Pulmonary artery endothelial cell (primary cell): ENCODE measurements at places on chromosomes 3 and 15.

DNA sequence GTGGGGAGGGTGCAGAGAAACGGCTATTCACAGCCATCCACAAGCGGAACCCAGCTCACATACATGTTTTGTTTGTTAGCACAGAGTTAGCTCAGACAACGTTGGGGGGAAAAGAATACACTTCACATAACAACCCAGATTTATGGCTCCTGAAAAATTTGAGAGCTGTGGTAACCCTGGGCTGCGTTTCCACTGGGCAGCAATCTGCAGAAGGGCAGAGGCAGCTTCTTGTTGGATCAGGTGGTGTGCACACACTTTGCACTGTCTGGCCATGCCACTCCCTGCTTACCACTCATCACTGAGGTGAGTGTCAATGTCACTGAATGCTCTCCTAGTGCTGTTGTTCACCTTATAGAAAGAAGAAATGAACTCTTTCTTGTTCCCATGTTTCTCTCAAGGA is 299.8 kb upstream of the SOX14 start:
- DNase-seq: no peak

GRCh38 chr3:88742106-88742505 is 365.3 kb upstream of the EPHA3 start:
- no peak for DNase-seq

DNA sequence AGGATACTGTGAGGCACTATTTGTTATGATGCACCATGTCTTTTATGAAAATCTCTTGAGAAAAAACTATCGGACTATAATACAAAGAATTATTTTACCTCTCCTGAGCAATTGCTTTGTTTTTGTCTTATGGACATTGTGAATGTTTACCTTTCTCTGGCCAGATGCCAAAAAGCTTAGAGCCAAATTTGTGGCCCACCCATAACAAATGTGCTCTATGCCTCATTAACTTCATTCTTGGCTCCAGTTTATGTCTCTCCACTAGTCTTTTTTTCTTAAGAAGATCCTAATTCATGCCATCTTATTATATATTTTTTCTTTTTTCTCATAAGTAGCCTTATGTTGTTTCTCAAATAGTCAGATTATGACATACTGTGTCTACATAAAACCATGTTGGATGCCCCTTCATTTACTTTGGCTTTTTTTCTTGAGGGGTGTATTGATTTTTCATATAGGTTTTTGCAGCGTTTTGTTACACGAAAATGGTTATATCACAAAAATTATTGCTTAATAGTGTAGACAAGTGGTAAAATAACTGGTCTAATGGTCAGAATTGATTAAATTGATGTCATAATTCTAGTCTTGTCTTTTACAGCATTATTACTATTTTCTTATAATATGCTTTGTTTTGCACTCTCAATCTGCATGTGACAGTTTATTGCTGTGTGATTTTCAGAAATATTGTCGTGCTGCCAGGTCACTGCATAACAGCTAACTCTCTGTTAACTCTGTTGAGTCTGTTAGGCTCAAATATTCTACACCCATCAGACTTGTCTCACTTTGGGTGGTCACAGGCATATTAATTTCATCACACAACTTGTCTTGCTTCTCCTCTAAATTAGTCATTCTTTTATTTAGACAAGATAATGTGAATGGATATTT is 18.2 kb downstream of the SENP8 start:
- no peak for DNase-seq

DNA sequence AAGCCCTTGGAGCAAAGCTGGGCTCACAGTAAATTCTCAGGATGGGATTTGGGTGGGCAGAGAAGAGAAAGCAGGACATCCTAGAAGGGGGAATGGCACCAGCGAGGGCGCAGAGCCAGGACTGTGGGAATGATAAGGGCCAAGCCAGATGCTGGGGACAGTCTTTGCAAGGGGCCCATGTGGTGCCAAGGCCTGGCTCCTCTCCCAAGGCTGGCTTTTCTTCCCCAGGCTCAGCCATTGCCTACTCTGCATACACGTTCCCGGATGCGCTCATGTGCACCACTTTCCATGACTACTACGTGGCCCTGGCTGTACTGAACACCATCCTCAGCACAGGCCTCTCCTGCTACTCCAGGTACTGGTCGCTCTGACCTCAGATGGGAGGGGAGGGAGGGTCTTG is 24.7 kb upstream of the KIF23 start:
- DNase-seq: no peak

- DNase-seq: no peak
Observed at GRCh38 chr3:115084686-115085085, 62.4 kb downstream of the ZBTB20 start.

DNA sequence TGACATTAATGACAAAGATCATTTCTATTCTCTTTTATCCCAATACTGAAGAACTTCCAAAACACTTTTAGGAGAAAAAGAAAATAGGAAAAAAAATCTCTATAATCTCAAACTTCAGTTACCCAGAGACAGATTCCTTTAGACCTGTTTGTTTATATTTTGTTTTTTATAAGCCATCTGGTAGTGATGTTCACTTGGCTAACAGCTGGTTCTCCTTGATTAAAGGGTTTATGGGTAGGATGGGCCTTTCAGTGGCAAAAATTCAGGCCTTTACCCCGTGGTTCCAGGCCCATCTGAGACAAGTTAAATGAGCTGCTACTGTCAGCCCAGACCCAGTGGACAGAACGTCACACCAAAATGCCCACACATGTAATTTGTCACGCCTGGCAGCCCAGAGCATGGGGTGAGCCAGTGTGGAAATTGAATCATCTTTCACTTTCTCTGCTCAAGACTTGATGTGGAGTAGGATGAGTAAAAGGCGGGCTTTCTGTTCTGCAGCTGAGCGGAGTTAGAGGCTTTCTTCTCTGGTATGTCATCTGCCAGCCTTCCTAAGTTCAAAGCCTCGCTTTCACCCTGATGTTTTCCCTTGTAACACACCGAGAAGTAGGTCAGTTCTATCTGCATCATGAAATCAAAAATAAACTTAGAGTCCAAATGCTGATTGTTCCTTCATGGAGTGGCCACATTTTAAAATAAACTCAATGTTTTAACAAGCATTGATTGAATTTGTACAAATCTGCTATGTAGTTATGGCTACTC is 62.5 kb upstream of the SKOR1 start:
- no peak for DNase-seq

- no peak for DNase-seq
Observed at GRCh38 chr3:47984075-47984728, 32.0 kb downstream of the MAP4 start.

GRCh38 chr15:40110866-40111550 is 2.3 kb upstream of the BMF start:
- DNase-seq: no peak
